ENCODE measurements at places on chromosomes 12 and 14.

DNA sequence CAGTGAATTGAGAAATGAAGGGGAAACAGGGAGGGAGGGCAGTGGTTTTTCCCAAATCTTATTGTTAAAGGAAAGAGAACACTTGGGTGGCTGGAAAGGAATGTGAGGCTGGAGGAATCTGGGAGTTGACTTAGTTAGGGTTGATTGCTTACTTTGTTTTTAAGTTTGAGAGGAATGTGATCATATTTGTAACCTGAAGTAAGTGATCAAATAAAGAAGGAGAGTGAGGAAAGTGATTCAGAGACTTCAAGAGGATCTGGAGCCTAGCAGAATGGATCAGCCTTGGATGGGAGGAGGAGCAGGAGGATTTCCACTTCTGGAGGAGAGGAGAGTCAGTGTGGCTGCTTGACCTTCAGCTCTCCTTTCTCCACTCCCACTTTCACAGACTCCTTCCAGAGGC, 6.0 kb upstream of the LRP6 start:
- DNase-seq, result no peak

DNA sequence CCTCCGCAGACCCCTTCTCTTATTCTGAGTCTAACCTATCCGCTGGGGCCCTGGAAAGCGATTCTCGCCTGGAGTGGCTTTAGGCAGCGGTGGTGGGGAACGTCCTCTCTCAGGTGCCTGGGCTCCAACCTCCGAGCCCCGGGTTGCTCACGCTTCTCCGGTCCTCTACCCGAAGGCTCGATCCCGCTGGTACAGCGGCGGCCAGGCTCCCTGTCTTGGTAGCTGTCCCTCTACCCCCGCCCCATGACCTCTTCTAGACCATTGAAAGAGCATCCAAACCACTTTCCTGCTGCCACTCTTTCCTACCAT, 505 bp upstream of the HEBP1 start:
- no peak for DNase-seq

DNA sequence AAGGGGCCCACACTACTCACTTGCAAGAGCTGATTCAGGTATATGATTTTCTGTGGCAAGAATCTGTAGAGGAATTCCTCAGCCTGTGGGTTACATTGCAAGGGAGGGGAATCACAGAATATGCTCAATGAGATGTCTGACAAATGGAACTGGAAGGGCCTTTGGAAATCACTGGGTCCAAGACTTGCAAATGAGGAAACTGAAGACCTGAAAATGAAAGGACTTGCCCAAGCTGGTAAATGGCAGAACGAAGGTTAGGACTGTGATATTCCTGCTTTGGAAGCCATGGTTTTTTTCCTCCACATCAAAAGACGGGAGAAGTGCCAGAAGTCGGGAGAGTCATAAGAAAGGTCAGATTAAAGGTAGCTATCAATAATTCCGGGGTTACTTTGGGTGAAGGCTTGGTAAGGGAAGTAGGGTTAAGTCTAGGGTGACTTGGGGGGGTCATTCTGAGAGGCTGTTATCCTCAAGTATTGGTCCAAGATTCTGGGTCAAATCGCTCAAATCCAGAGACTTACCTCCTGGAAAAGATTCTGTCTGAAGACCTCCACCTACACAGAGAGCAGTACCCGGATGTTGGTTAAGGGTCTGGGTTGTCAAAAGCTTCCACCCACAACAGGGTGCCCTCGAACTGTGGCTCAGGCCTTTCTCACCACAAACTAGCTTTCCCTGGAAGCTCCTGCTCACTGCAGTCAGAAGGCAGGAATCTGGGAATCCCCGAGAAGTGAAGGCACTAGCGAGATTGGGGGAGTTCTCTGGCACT, 539 bp downstream of the PSME2 start:
- DNase-seq, result no peak

- DNase-seq, result no peak
These were observed 426.0 kb downstream of the FUT8 start for GRCh38 chr14:65838565-65838964.

DNA sequence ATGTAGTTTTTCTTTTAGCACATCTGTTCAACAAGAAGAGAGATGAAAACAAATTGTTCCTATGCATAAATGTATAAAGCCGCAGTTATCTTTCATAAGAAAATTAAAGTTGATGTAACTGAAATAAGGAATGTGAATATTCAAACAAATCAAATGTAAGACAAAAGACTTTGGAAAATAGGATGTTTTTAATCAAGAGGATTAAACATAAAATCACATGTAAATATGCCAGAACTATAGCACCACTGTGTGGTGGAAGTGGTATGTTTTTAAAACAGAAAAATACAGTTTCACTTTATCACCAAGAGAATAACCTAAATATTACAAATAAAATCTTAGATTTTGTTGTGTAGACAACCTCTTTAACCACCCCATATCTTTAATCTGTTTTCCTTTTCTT, 40.4 kb downstream of the CAPS2 start:
- DNase-seq, result no peak

Data from stimulated activated CD4-positive, alpha-beta T cell treated with anti-CD3 and anti-CD28 coated beads, Interleukin-15, amount 100 ng/mL, for 1 hour (primary cell).